ENCODE measurements at places on chromosomes 13 and 19.

DNA sequence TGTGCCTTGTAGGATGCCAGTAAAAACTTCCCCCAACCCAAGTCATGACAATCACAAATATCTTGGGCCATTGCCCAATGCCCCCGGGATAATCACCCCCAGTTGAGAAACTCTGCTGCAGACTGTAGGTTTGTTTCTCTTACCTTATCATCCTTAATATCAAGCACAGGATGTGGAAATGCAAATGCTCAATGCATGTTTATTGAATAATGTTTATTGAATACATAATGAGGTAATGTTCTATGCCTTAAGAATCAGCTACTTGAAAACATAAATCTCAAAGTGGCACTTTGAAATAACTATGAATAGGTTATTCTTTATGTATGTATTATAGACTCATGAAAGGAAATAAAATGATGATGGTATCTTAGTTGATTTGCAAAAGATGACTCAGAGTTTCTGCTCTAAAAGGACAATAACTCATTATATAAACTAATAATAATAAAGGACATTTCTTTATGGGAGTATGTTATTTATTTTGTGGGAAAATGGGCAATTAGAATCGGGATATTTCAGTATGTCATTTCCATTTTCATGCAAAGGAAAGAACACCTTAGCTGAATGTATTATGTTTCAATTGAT, 414.2 kb downstream of the EFNB2 start:
- no peak for DNase-seq

DNA sequence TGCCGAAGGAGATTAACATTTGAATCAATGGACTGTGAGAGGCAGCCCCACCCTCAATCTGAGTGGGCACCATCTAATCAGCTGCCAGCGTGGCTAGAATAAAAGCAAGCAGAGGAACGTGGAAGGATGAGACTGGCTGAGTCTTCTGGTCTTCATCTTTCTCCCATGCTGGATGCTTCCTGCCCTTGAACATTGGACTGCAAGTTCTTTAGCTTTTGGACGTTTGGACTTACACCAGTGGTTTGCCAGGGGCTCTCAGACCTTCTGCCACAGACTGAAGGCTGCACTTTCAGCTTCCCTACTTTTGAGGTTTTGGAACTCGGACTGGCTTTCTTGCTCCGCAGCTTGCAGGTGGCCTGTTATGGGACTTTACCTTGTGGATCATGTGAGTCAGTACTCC, 14.7 kb downstream of the NHLRC3 start:
- no peak for DNase-seq

DNA sequence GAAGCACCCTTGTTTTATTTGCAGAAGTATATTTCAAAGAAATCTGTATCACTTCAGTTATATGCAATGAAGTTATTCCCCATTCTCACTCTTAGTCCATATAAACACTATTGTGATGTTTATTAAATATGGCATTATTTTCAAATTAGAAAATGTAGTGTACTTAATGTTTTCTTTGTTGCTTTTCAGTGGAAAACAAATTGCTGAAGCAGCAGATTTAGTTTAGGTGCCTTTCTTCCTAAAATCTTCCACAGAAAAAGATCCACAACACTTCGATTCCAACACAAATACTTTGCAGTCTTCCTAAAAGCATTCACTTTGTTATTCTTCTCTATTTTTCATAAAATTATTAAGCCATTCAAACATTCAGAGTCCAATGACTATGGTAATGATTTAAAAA, 492.1 kb upstream of the GPC6 start:
- DNase-seq: no peak

DNA sequence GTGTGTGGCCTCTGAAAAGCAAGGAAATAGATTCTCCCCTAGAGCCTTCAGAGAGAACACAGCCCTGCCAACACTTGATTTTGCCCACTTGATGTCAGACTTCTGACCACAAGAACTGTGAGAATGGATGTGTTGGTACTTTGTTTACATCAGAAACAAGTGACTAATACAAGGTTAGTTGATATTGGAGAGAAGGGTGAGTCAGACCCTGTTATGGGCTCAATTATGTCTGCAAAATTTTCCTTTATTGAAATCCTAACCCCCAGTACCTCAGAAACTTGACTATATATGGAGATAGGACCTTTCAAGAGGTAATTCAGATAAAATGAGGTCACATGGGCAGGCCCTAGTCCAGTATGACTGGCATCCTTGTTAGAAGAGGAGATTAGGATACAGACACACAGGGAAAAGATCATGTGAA, 226.7 kb downstream of the RFC3 start:
- no peak for DNase-seq

DNA sequence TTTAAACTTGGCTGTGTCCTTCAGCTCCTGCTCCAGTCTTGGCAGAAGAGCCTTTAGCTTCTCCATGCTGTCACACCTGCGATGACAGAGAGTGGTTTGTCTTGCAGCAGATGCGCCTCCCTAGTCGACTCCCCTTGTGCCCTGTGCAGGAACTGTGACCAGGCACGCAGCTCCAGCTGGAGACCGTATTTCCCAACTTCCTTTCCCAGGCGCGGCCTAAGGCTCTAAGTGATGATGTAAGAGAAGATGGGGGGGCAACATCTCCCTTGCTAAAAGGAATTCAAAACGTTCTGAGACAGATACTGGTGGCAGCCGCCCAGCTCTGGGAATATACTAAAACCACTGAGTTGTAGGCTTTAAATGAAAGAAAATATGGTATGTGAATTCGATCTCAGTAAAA, 16.3 kb downstream of the DCUN1D2 start:
- DNase-seq: no peak

- DNase-seq: no peak
Measured at GRCh38 chr19:15194938-15195337, 5.9 kb downstream of the NOTCH3 start.

DNA sequence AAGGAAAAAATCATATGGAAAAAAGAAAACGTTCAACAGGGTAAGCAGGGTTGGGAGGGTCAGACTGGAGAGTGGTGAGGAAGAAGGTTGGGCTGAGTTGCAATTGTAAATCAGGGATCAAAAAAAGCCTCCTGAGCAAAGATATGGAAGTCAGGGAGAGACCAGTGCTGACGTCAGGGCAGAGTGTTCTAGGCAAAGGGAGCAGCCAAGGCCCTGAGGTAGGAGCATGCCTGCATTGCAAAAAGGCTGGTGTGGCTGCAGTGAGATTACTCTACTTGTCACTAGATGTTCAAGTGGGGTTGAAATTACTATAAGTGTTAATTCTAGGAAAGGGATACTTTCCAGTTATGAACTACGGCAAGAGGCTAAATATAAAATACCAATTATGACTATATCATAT, 562.0 kb downstream of the MYO16 start:
- no peak for DNase-seq

- DNase-seq: no peak
Measured at GRCh38 chr19:36528921-36529518, 949 bp upstream of the ZNF260 start.

DNA sequence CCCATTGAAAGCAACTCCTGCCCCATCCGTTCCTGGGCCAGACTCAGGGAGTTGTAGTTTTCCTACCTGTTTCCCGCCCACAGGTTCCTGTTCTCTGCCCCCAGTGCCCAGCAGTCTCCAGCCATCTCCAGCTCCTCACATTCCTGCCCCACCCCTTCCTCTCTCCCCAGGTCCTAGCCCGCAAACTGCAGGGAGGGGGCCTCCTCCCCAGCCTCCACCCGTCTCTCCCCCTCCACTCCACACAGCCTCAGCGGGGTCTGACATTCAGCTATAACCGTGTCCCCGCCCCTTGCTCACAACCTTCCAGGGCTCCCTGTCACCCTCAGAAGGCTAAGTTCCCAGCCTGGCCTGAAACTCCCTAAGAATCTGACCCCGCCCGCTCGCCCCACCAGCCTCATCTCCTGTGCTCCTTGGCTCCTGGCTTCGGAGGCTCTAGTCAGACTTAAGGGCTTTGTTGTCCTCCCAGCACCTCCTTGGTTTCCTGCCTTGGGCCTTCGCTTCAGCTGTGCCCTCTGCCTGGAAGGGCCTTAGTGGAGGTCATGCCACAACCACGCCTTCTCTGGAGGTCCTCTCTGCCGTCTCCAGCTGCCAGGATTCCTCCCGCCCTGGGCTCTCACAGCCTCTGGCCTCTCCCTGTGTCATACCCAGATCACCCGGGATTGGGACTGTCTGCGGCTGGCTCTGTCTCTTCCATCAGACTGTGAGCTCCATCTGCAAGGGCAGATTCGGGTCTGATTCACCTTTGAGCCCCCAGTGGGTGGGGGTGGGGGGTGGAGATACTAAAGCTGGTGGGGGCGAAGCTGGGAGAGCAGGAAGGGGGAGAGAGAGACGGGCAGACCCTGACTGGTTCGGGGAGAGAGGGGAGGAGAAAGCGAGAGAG, 5.1 kb upstream of the SPACA6 start:
- DNase-seq: peak; percentile 59

DNA sequence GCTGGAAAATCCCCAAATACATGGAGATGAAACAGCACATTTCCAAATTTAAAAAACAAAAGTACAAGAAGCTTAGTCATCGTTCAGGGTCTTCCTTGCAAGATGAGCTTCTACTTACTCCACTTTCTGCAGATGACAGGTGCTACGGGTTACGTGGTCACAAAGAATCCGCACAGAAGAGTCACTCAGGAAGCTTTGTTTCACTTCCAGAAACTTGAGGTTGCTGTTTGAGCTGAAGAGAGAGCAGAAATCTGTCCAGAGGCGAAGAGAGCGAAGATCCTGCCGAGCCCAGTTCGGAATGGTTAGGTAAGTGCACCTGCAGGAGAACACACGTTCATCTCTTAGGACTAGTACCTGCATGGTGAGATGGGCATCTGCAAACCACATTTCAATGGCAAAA, 9.4 kb downstream of the NLRP7 start:
- DNase-seq: no peak

GRCh38 chr19:36215276-36216123, 594 bp downstream of the ZNF146 start:
- DNase-seq: no peak

GRCh38 chr13:99926014-99926731, 45.4 kb downstream of the ZIC5 start:
- peak; percentile 78 for DNase-seq

- DNase-seq: no peak
Measured at GRCh38 chr13:44333950-44334655, 39.5 kb upstream of the SERP2 start.

- no peak for DNase-seq
Measured at GRCh38 chr13:75704927-75705288, 68.8 kb downstream of the LMO7 start.

GRCh38 chr19:15173746-15174404, 26.9 kb downstream of the NOTCH3 start:
- DNase-seq: no peak

DNA sequence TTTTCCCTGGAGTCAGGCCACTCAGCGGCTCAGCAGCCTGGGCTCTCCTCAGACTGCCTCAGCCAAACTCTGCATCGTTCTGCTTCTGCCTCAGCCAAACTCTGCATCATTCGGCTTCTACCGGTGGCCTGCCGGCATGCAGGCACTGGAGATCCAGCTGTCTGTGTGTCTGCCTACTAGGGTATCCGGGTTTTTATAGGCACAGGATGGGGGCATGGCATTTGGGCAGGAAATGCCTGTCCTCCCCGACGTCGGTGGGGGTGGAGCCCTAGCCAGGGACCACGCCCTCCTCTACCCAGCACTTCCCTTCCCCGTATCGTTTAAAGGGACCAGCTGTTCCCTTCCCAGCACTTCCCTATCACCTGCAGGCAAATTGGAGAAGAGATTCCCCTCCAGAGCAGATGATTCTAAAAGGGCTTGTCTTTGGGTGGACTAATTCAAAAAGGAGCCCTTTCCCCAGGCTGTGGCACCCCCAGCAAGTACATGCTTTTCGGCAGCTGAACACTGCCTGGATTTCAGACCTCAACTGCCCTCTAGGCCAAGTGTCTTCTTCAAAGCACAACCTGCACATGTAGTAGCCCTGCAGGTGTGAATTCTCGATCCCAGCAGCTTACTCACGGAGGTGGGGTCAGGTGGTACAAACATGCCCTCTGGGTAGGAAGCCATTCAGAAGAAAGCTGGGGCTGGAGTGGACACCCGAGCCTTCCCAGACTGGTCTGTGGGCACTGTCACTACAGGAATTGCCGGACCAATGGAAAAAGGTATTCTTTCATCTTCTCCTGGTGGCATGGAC, 25.4 kb upstream of the GPR12 start:
- DNase-seq: no peak

GRCh38 chr19:38231918-38232317, 7.9 kb upstream of the DPF1 start:
- no peak for DNase-seq

DNA sequence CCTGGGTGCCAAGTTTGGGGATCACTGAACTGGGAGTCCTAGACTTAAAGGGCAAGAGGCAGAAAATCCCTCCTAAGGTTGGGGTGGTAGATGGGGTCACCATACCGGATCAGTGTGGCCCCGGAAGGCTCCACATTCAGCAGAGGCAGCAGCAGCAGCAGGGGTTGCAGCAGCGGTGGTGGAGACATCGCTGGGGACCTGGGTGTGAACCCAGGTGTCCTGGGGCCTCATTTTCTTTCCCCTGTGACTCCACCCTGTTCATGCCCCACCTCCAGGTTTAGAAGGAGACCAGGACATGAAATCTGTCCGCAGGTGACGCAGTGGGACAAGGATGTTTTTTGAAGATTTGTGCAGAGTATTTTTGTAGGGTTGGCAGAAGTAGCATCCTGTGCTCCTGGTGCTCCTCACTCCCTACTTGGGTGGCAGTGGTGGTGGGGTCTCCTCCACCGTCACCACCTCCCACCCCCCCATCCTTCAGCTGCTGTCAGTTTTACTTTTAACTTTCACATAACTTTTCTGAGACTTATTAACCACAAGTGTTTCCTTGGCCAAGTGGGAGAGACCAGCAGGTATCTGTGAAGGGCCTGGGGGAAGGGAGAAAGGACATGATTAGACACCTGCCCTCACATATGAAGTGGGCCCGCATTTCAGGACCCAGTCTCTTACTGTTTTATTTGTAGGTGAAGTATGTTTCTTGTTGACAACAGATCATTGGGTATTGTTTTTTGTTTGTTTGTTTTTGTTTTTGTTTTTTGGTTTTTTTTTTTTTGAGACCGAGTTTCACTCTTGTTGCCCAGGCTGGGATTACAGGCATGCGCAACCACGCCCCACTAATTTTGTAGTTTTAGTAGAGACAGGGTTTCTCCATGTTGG, at the start of gene NAPSA:
Gene NAPSA (minus strand): TSS at position 206 of the 873 bp plus-strand sequence. CDS start 18 bp downstream, at position 188.
- DNase-seq: no peak

DNA sequence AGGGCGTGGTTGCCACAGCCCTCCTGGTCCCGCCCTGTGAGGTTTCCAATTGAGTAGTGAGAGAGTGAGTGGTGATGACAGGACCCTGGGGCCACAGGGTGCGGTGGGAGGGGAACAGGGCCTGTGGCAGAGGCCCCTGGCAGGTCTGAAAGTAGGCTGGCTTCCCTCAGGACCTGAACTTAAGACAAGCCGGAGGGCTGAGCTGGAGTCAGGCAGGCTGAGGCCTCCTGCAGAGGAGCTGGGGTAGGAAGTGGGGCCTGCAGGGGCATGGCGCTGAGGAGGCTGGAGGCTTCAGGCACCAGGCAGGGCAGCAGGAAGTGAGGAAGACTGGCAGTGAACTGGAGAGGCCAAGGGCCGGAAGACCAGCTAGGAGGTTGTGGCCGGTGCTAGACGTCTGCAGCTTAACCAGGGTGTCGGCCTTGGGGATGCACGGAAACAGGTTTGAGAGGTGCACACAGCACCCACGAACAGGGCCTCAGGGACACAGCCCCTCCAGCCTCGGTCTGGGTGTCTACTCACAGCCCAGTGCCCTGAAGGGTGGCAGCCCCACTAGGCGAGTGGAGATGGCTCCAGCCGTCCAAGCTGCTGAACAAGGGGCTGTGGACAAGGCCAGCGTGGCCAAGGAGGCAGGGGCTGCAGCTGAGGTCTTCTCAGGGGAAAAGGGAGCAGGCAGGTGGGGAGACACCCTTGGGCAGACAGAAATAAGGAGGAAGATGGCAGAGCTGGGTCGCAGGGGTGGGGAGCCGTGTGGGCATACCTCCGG, 17.8 kb downstream of the POP4 start:
- no peak for DNase-seq

GRCh38 chr19:47351548-47351947, 2.4 kb downstream of the DHX34 start:
- no peak for DNase-seq

Measured in C1 segment of cervical spinal cord (tissue), 14 donors.